ENCODE measurements at places on chromosomes 3 and 15. TPM values are rescaled to one million over a fixed set of nuclear protein-coding genes. Genes with fewer than 3 reads are reported as not detected.

XXYLT1 gene
- total RNA-seq = 4.4 TPM

DNA sequence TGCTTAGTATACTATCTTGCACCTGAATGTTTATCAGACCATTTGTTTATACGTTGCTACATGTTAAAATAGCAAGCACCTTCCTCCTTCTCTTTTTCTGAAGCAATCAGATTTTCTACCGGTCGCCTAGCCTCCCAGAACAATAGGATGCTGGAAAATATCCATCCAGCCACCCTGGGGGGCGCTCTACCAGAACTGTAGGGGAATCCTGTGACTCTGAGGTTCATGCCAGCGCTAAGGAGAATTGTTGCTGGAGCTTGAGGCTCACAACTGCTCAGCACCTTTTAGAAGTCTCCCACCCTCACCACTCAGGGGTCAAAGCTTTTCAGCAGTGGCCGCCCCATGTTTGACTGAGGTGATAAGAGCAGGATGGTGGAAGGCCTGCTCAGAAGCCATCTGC is 27.5 kb downstream of the SQOR start:
- DNase-seq = no peak
- peaks cover 46% of the 10 kb centered on the region for H3K36me3 ChIP-seq
- H3K4me1 ChIP-seq = peaks cover 35% of the 10 kb centered on the region
- no peak overlapping the region for H3K4me3 ChIP-seq
- H3K27ac ChIP-seq = no peak overlapping the region

DNA sequence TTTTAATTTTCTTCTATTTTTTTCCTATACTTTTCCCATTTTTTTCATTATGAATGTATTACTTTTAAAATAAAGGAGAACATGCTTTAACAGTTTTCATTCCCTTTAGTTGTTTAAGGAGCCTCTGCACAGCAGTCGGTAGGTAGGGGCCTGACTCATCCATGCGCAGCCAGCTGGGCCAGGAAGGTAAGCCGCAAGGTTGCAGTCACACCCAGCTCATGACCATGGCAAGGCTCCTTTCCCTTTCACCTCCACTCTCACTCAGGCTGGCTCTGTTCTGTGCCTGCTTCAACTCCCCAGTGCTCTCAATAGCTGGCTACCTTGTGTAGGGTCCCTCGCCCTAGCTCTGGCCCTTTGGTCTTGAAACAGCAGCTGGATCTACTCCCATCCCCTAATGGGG is 17.4 kb upstream of the ANKRD34C start:
- no peaks in the 10 kb centered on the region for H3K36me3 ChIP-seq
- no peak overlapping the region for H3K27ac ChIP-seq
- no peak overlapping the region for H3K4me3 ChIP-seq
- no peaks in the 10 kb centered on the region for H3K4me1 ChIP-seq
- peaks cover 19% of the 10 kb centered on the region for H3K27me3 ChIP-seq
- no peak for DNase-seq

- peak; percentile 42 for DNase-seq
- no peaks in the 10 kb centered on the region for H3K36me3 ChIP-seq
- H3K27ac ChIP-seq = no peak overlapping the region
- peaks cover 21% of the 10 kb centered on the region for H3K4me1 ChIP-seq
- H3K4me3 ChIP-seq = no peak overlapping the region
These were observed 2.9 kb upstream of the C15orf39 start for GRCh38 chr15:75198560-75199356.

DNA sequence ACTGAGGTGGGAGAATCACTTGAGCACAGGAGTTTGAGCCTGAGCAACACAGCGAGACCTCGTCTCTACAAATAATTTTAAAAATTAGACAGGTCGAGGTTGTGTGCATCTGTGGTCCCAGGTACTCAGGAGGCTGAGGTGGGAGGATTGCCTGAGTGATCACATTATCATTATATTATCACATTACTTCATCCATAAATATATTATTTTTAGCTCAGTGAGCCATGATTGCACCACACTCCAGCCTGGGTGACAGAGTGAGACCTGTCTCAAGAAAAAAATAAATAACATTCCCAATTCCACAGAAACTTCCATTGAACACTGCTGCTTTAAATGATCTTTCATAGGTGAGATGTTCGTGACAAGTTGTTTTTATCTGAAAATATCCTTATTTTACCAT is 21.8 kb downstream of the GABPB1 start:
- peaks cover 20% of the 10 kb centered on the region for H3K4me1 ChIP-seq
- H3K36me3 ChIP-seq = peaks cover 8% of the 10 kb centered on the region
- H3K27me3 ChIP-seq = no peaks in the 10 kb centered on the region
- no peak for DNase-seq

- H3K27ac ChIP-seq = no peak overlapping the region
- peaks cover 12% of the 10 kb centered on the region for H3K36me3 ChIP-seq
- no peak for DNase-seq
- no peak overlapping the region for H3K4me3 ChIP-seq
These were observed 176.3 kb downstream of the FOXP1 start for GRCh38 chr3:71406972-71407810.

GRCh38 chr3:123394391-123395020 is 54.4 kb downstream of the ADCY5 start:
- H3K4me3 ChIP-seq = no peak overlapping the region
- H3K27me3 ChIP-seq = peaks cover 12% of the 10 kb centered on the region
- no peak overlapping the region for H3K27ac ChIP-seq
- H3K4me1 ChIP-seq = no peaks in the 10 kb centered on the region
- H3K36me3 ChIP-seq = no peaks in the 10 kb centered on the region

DNA sequence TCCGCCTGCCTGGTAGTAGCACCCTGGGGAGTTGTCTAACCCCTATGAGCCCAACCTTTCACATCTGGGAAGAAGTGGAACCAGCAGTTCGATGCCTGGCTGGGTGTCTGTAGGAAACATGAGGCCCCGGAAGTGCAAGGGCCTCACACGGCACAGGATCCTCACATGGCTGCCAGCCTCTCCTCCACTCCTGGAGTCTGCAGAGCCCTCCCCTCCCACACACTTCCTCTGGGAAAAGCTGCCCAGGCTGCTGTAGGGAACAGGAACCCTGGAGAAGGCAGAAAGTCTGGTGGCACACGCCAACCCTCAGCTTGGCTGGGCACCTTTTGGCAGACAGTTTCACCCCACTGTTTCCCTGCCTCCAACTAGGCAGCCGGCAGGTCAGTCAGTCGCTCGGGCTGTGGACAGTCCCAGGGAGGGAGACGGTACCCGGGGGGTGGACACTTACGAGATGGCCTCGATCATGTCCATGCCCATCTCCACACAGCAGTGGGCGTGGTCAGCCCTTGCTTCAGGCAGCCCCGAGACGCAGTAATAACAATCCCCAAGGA is 118.4 kb downstream of the ADCY5 start:
- no peaks in the 10 kb centered on the region for H3K27me3 ChIP-seq
- no peak for DNase-seq
- H3K27ac ChIP-seq = no peak overlapping the region
- no peak overlapping the region for H3K4me3 ChIP-seq
- H3K36me3 ChIP-seq = no peaks in the 10 kb centered on the region
- H3K4me1 ChIP-seq = peaks cover 7% of the 10 kb centered on the region

DNA sequence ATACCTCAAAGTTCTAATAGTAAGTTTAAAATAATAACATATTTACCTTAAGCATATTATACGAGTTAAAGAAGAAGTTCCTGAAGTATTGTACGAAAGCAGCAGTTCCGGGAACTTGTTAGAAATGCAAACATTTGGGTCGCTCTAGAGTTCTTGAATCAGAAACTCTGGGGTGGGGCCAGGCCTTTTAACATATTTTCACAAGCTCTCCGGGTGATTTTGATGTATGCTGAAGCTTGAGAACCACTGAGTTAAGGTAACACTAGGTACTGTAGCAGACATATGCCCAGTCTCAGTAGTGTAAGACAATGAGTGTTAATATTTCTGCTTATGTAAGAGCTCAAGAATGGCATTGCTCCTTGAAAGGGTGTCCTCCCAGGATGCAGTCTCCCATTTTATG is 461.1 kb downstream of the C3orf38 start:
- no peaks in the 10 kb centered on the region for H3K4me1 ChIP-seq
- H3K36me3 ChIP-seq = no peaks in the 10 kb centered on the region
- no peak overlapping the region for H3K4me3 ChIP-seq
- H3K27ac ChIP-seq = no peak overlapping the region

TRIM42 gene
- not detected for total RNA-seq
